ENCODE measurements at places on chromosomes 6 and 20. TPM values are rescaled to one million over a fixed set of nuclear protein-coding genes. Genes with fewer than 3 reads are reported as not detected.
A peak's percentile ranks its signal among the peaks of the same experiment; 100 is the strongest.

DNA sequence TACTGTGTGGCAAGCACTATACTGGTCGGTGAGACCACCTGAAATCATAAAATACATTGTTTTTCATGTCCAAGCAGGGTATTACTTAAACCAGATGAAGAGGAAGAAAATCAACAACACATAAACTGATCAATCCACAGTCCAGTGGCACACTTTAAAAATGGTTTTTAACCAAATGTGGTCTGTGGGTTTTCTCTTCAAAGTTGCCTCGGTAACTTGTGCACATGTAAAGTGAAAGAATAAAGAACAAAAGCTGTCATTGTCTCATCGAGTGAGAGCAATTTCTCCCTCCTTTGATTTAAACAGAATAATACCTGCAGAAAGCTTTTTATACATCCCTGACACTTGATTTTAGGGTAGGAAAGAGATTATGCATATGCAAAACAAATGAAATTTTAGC, 3.7 kb downstream of the FLRT3 start:
- DNase-seq = no peak
- no peaks in the 10 kb centered on the region for H3K36me3 ChIP-seq
- H3K27ac ChIP-seq = no peak overlapping the region
- peaks cover 17% of the 10 kb centered on the region for H3K4me1 ChIP-seq
- no peak overlapping the region for H3K4me3 ChIP-seq

GRCh38 chr6:143227675-143228074, 167.0 kb downstream of the AIG1 start:
- no peak overlapping the region for H3K27ac ChIP-seq
- H3K27me3 ChIP-seq = no peaks in the 10 kb centered on the region
- no peak for DNase-seq
- no peak overlapping the region for H3K4me3 ChIP-seq

DNA sequence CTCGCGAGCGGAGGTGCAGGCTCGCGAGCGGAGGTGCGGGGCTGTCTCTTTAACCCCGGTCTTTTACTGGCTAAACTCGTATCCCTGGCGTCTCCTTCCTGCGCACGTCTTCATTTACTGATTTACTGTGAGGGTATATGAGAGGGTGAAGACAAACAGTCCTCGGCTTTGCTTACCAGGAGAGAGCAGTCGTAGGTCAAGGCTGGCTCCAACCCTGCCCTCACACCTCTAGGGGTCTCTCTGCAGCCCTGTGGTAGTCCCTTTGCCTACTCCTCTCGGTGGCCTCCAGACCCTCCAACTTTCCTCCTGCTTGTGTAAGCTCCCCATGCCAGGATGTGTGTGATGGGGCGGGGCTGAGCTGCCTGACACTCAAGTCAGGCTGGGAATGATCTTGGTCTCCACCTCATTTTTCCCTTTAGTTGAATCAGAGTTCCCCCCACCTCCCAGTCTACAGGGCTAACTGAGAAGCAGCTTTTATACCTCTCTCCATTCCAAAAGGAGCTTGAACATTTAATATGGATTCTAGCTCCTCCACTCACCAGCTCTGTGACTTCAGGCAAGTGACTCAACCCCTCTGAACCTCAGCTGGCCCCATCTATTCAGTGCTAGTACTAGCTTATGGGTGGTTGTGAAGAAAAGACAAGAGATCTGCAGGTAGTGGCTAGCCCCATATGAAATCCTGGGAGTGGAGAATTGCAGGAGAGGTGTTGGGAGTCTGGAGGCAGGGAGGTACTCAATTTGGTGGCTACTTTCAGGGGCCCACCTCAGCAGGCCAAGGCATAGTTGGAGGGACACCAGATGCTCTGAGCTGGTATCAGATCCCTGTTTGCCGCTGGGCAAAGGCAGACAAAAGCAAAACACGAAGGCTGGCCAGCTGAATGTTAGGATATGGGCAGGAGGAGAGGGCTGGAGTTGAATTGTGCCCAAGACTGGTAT, 902 bp downstream of the SLC29A1 start:
- 0 out of 2 replicates have a peak, but pooled peaks cover 1% of the 10 kb centered on the region for H3K27me3 ChIP-seq
- peak overlapping the region; percentile 54 for H3K4me3 ChIP-seq
- H3K27ac ChIP-seq = peak overlapping the region; percentile 19
- no peak for DNase-seq
- peaks cover 3% of the 10 kb centered on the region for H3K36me3 ChIP-seq

DNA sequence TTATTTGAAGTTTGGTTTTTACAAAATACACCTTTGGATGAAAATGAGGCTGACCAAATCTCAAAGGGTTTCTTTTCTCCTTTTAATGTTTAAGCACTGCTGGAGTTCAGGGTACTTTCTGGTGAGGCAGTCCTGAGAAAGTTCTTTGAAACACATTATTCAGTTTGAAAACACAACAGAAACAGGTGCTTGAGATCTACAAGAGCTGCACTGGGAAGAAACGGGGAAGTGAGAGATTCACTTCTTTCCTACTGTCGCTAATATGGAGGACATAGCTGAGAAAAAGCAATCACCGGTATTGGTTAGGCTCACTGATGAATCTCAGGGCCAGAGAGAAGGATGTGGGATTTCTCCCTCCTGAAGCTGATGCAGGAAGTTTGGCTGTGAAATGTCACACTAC, 22.9 kb upstream of the TMEM170B start:
- H3K27ac ChIP-seq = no peak overlapping the region
- no peaks in the 10 kb centered on the region for H3K27me3 ChIP-seq
- H3K4me1 ChIP-seq = no peaks in the 10 kb centered on the region

GRCh38 chr20:58575776-58576602, 60.8 kb upstream of the APCDD1L start:
- H3K27ac ChIP-seq = no peak overlapping the region
- H3K36me3 ChIP-seq = no peaks in the 10 kb centered on the region
- no peak overlapping the region for H3K4me3 ChIP-seq
- DNase-seq = no peak
- H3K4me1 ChIP-seq = no peaks in the 10 kb centered on the region

- peaks cover 12% of the 10 kb centered on the region for H3K4me1 ChIP-seq
- no peak overlapping the region for H3K4me3 ChIP-seq
- H3K27me3 ChIP-seq = 0 out of 3 replicates have a peak, but pooled peaks cover 11% of the 10 kb centered on the region
Observed at GRCh38 chr20:22619806-22620205, 35.4 kb upstream of the FOXA2 start.

- no peak for DNase-seq
- no peak overlapping the region for H3K27ac ChIP-seq
- peaks cover 9% of the 10 kb centered on the region for H3K4me1 ChIP-seq
- H3K4me3 ChIP-seq = no peak overlapping the region
- H3K27me3 ChIP-seq = peaks cover 9% of the 10 kb centered on the region
Observed at GRCh38 chr20:23753589-23753988, 2.9 kb upstream of the CST1 start.

- H3K27ac ChIP-seq = no peak overlapping the region
- H3K36me3 ChIP-seq = no peaks in the 10 kb centered on the region
- no peaks in the 10 kb centered on the region for H3K27me3 ChIP-seq
- no peak overlapping the region for H3K4me3 ChIP-seq
- peaks cover 47% of the 10 kb centered on the region for H3K4me1 ChIP-seq
Observed at GRCh38 chr6:149852180-149852579, 12.0 kb downstream of the LRP11 start.

GRCh38 chr6:110036408-110037302, 58.5 kb downstream of the GPR6 start:
- no peaks in the 10 kb centered on the region for H3K36me3 ChIP-seq
- no peak for DNase-seq

- no peaks in the 10 kb centered on the region for H3K36me3 ChIP-seq
- DNase-seq = no peak
- H3K27me3 ChIP-seq = no peaks in the 10 kb centered on the region
- peaks cover 10% of the 10 kb centered on the region for H3K4me1 ChIP-seq
Observed at GRCh38 chr20:6686171-6686570, 81.3 kb upstream of the BMP2 start.

- H3K27ac ChIP-seq = no peak overlapping the region
- no peak overlapping the region for H3K4me3 ChIP-seq
- no peaks in the 10 kb centered on the region for H3K27me3 ChIP-seq
- DNase-seq = no peak
Observed at GRCh38 chr6:150767161-150767560, 98.3 kb upstream of the MTHFD1L start.

- no peak overlapping the region for H3K4me3 ChIP-seq
- no peak overlapping the region for H3K27ac ChIP-seq
- DNase-seq = no peak
- no peaks in the 10 kb centered on the region for H3K36me3 ChIP-seq
- no peaks in the 10 kb centered on the region for H3K27me3 ChIP-seq
Observed at GRCh38 chr6:155542036-155542435, 86.4 kb upstream of the NOX3 start.

DNA sequence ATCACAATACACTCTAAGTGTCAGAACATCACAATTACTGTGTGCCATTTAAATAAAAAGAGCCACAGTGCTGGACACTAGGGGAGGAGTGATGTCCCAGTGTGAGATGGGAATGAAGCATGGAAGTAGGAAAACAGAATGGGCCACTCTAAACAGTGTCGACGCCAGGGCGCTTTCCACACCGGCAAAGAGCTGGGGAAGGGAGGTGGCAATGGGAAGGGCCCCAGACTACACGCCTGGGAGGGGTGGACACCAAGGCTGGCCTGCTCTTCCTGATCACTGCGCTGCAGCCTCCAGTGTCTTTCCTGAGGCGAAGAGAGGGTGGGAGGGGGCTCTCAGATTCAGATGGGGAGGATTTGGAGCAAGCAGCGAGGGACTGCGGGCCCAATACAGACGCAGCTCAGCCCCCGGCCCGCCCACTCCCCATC, 75.9 kb downstream of the ERMARD start:
- H3K27me3 ChIP-seq = peaks cover 18% of the 10 kb centered on the region
- H3K4me1 ChIP-seq = peaks cover 12% of the 10 kb centered on the region
- DNase-seq = no peak
- no peaks in the 10 kb centered on the region for H3K36me3 ChIP-seq
- H3K4me3 ChIP-seq = no peak overlapping the region

GRCh38 chr6:104580452-104580851, 279.3 kb downstream of the HACE1 start:
- no peak for DNase-seq
- H3K4me1 ChIP-seq = no peaks in the 10 kb centered on the region
- H3K4me3 ChIP-seq = no peak overlapping the region
- H3K36me3 ChIP-seq = no peaks in the 10 kb centered on the region

GRCh38 chr6:47152666-47153403, 110.7 kb upstream of the ADGRF1 start:
- H3K27ac ChIP-seq = no peak overlapping the region
- no peaks in the 10 kb centered on the region for H3K36me3 ChIP-seq
- no peaks in the 10 kb centered on the region for H3K27me3 ChIP-seq

Gene NAPB
- total RNA-seq = 9.5 TPM

Gene CNR1
- not detected for total RNA-seq

Gene ANKRD66
- total RNA-seq = not detected

Gene LTB
- 0.22 TPM for total RNA-seq

Gene GPR6
- not detected for total RNA-seq

Gene PBX2
- total RNA-seq = 42.3 TPM

Gene FBXO30
- total RNA-seq = 11.4 TPM

Gene HLA-DOA
- 0.09 TPM for total RNA-seq
